Lung (tissue), 17 donors: ENCODE measurements at places on chromosomes 1 and 21. TPM values are rescaled to one million over a fixed set of nuclear protein-coding genes. Genes with fewer than 3 reads are reported as not detected.

Gene FAM151A
- polyA plus RNA-seq, result 0.02 TPM

GRCh38 chr1:192561301-192561700 is 14.3 kb upstream of the RGS1 start:
- no peak for DNase-seq

DNA sequence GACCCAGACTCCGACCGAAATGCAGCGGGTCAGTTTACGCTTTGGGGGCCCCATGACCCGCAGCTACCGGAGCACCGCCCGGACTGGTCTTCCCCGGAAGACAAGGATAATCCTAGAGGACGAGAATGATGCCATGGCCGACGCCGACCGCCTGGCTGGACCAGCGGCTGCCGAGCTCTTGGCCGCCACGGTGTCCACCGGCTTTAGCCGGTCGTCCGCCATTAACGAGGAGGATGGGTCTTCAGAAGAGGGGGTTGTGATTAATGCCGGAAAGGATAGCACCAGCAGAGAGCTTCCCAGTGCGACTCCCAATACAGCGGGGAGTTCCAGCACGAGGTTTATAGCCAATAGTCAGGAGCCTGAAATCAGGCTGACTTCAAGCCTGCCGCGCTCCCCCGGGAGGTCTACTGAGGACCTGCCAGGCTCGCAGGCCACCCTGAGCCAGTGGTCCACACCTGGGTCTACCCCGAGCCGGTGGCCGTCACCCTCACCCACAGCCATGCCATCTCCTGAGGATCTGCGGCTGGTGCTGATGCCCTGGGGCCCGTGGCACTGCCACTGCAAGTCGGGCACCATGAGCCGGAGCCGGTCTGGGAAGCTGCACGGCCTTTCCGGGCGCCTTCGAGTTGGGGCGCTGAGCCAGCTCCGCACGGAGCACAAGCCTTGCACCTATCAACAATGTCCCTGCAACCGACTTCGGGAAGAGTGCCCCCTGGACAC is 534 bp downstream of the C1orf56 start:
- peak; percentile 84 for DNase-seq

GRCh38 chr1:57976216-57976615 is 552.4 kb upstream of the DAB1 start:
- no peak for DNase-seq

DNA sequence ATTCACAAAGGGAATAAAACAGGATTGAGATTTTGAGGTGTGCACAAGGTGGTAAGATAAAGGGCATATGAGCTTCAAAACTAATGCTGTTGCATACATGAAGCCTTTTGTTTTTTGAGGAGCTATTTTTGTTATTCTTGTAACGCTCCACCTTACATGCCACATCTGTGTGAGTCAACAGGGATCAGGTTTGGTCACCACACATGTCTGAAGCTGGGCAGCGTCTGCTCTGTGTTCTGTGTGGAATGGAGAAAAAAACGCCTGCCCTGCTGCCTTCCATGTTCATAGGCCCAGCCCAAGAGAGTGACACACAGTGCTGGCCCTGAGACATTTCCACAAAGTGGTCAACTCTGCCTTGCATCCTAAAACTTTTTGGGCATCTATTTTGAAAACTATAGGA is 67.7 kb downstream of the MPZL1 start:
- no peak for DNase-seq

GRCh38 chr21:41775149-41775472 is 8.3 kb upstream of the RIPK4 start:
- no peak for DNase-seq

GRCh38 chr1:84550826-84551225 is 23.4 kb downstream of the CTBS start:
- DNase-seq, result no peak

DNA sequence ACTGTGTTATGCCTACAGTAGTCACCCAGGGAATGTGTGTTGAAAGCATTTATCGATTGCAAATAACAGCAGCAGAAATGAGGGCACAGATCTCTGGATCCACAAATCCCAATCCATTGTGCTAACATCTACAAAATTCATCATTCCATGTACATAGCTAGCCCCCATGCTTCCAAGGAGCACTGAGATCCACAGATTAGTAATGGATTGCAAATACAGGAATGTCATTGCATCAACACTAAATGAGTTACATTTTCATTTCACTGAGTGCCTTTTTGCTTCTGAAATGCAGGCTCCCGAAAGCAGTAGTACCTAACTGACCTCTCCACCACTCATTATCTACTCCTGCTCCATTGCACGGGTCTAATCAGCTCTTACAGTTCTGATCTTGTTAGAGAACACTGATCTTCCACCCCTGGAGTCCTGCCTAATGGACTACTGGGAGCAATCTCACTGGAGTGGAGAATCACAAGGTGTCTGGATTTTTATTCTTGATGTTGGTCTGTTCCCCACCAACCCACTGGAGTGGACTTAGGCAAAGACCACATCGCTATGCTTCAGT is 30.5 kb downstream of the ASTN1 start:
- no peak for DNase-seq

Gene SMPDL3B
- polyA plus RNA-seq, result 17.0 TPM

Gene PDZK1IP1
- polyA plus RNA-seq, result 44.8 TPM

Gene FAAP20
- polyA plus RNA-seq, result 87.9 TPM

Gene CYP4X1
- 7.2 TPM for polyA plus RNA-seq

Gene OR2T29
- polyA plus RNA-seq, result not detected

GRCh38 chr1:35809114-35810095 is 1.6 kb downstream of the AGO4 start:
- peak; percentile 18 for DNase-seq

GRCh38 chr1:31620631-31621497 is 3.4 kb downstream of the HCRTR1 start:
- no peak for DNase-seq

- DNase-seq, result no peak
Measured at GRCh38 chr1:235843461-235843961, 23.2 kb downstream of the LYST start.

Gene FMN2
- polyA plus RNA-seq, result 0.27 TPM

DNA sequence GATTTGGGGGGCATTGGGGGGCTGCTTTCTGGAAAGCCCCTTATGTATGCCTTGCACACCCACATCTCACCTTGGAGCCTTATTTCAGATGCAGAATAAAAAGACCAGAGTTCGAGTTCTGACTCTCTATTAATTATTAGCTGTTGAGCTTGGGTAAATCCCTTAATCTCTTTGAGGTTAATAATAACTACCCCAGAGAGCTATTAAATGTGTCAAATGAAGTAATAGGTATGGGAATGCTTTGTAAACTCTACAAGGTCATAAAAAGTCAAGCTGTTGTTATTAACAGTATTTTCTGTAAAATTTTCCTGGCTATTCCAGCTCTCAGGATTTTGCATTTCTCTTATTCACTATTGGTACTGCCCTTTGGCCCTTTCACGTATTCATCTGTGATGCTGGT is 122.9 kb downstream of the ROR1 start:
- no peak for DNase-seq

Gene PAQR7
- polyA plus RNA-seq, result 5.6 TPM

DNA sequence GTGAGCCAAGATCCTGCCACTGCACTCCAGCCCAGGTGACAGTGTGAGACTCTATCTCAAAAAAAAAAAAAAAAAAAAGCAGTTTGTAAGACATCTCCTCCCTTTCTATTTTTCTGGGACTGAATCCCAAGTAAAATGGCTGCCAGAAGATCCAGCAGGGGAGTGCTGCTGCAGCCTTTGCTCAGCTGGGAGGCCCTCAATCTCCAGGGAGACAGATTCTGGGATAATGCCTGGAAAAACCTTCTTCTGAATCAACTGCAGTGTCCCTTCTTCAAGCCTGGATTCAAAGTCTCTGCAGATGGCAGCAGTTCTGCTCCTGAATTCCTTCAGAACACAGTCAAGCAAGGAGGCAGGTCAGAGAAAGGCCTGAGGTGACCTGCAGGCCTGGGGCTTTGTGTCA is 191.0 kb upstream of the NRIP1 start:
- no peak for DNase-seq

Gene KCNK1
- 13.1 TPM for polyA plus RNA-seq

GRCh38 chr1:241638909-241639622 is 1.1 kb downstream of the CHML start:
- DNase-seq, result peak; percentile 31
